ENCODE measurements at places on chromosomes 4 and X.

DNA sequence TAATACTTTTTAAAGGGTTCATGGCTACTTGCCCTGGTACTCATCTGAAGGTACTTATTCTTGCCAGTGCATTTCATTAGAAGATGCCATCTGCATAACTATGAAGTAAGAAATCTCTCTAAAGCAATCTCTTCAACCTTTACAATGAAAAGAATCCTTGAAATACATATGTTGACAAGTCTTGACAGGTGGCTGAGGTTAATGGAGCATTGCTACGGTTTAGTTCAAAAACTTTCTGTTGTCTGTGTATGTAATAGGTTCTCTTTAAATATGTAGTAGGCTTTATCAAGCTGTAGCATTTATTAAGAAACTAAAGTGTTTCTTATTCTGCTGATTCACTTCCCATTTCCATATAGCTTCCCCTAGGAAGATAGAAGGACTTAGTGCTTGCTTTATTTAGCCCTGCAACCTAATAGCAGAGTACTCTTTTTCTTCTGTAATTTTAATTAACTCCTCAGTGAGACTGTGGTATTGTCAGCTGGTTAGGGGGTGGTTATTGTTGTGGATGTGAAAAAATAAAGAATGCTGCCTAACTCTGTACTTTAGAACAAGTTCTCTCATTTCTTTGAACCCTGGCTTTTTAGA lies 39.3 kb downstream of the SLAIN2 start:
- DNase-seq, result no peak

DNA sequence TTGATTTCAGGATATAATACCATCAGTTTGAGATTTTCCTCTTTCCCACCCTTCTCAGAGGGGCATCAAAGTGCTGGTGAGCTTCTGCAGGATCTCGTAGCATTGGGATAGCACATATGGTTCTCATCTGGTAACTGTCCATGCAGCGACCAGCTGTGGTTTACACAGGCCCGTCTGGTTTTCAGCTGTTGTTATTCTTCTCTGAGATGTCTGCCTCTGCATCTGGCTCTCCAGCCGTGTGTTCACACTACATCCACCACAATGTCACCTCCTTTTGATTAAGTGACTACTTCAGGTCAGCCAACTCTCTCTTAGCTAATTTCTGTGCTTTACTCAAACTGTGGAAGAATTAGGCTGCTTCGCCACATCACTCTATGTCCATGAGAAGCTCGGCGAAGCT lies 676.7 kb upstream of the TENM3 start:
- peak; percentile 10 for DNase-seq

GRCh38 chr4:42398171-42398870 lies 1.0 kb downstream of the SHISA3 start:
- no peak for DNase-seq

DNA sequence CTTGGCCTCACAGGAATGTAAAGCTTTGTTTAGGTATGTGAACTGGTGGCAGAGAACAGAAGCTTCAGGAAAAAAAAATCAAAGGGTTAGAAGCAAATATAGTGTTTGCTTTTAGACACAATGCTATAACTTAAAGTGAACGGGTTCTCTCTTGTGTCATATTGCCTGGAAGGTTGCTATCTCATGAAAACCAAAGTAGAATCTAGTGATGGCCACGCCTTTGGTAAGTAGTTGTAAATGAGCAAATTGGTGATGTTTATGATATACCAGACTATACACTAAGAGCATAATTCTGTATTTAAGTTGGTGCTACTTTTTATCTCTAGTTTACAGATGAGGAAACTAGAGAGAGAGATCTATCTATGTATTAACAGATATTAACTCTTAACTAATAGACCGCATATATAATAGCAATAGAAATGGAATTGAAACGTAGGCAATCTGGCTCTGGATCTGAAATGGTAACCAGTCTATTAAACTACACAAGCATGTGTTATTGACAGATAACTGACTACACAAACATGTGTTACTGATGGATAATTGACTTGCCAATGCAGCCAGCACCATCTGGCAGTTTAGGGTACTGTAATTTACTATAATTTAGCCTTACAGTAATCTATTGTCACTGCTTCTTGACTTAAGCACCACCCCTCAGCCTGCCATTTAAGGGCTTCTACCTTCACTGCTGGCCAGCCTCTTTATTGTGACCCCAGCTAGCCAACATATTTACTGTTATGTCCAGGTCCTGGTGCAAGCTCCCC lies 40.8 kb downstream of the HCCS start:
- no peak for DNase-seq

DNA sequence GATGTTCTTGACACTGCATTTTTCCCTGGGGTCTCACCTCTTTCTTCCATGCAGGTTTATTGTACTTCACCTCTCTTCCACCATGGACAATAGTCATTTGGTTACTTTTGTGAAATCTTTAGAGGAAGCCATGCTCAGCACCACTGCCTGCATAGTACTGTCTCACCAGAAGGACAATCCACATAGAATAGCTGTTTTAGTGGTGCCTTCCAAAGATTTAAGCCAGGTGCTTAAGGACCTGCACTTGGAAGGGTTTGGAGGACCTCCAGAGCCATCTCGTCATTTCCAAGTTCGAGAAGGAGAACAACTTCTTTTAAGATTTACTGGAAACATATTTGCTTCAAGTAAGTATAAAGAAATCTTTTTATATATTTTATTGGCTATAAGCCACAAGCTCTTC lies 26.7 kb downstream of the DTHD1 start:
- no peak for DNase-seq

DNA sequence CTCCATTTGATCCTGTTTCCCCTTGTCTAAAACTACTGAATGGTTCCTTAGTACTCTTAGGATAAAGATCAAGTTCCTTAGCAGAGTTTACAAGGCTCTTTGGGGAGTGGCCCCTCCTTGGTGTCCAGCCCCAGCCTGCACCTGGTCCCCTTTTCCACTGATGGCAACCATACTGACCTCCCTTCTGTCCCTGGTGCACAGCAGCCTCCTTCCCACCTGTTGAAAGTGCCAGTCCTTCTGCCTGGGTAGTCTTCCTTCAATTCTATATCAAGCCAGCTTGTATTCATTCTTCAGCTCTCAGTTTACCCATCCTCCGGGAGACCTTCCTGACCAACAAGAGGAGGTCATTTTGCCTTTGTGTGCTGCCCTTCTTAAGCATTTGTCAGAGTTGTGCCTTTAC lies 30.4 kb upstream of the NMU start:
- DNase-seq, result no peak

DNA sequence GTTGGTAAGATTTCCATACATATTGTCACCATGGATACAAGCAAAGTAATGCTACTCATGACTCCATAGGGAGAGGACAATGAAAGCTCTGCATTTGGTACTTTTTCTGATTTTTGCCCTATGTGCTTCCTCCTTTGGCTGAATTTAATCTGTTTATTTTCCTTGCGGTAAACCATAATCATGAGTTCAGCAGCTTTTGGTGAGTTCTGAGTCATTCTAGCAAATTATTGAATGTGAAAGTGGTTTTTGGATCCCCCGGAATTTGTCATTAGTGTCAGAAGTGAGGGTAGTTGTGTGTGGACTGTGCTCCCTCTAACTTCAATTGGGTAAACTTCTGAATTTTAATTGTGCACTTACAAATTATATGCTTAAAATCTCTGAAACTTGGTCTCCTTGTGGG lies 170.3 kb downstream of the MOSPD2 start:
- DNase-seq, result no peak

GRCh38 chr4:107442538-107443111 lies 277.4 kb downstream of the PAPSS1 start:
- DNase-seq, result no peak

GRCh38 chrX:49198540-49199314 lies 1.3 kb downstream of the SYP start:
- no peak for DNase-seq

DNA sequence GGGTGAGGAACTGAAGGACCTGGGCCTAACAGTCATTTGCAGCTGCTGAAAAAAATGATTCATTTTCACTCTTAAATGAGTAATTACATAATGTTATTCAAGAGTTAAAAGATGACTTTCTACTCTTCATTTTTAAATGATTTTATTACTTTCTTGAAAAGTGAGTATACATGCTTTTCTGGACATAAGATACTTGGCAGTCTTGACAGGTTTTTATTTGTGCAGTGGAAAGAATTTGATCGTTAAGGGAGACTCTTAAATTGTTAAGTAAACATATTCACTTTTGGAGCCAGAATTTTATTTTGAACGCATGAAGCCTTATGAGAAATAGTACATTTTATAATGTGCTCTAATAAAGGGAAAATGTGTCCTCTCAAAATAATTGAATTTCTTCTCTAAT lies 245.7 kb downstream of the TENM3 start:
- DNase-seq, result no peak

DNA sequence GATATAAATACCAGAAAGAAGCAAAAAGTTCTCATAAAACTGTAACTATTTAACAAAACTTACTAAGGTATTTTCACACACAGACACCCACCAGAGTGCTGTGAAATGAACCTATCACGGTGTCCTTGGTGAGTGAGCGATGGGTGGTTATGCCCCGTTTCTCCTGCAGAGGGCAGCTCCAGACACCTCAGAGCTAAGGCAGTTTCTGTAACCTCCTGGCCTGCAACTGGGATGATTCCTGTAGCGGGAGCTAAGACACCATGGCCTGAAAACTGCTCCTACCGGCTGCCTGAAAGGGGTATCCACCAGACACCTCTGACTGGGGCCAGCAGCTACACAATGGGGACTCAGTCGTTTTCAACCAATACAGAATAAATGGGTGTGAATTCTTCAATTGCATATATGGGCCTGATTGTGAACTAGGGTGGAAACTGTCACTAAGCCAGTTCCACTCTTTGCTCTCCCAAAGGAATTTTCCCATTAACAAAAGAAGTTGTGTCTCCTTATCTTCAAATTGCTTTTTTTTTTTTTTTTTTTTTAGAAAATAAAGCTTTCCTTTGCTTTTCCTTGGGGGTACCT lies 2375.8 kb upstream of the TENM3 start:
- DNase-seq, result no peak

GRCh38 chr4:163237856-163238255 lies 71.2 kb upstream of the NAF1 start:
- no peak for DNase-seq

DNA sequence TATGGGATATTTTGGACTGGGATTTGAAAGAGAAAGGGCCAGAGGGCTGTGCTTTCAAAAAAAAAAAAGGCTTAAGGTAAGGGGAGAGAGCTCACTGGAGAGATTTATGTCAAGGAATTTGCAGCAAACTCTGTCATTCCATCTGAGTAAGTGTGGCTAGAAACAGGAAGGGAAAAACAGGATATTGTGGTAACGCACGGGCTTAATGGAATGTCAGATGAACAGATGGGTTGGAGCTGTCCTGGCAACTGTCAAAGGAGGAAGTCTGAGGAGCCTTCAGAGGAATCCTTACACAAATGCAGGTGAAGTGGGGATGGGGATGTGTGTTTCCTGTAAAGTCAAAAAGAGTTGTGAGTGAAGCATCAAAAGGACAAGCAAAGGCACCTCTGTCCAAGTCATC lies 15.1 kb upstream of the NKX3-2 start:
- peak; percentile 44 for DNase-seq

DNA sequence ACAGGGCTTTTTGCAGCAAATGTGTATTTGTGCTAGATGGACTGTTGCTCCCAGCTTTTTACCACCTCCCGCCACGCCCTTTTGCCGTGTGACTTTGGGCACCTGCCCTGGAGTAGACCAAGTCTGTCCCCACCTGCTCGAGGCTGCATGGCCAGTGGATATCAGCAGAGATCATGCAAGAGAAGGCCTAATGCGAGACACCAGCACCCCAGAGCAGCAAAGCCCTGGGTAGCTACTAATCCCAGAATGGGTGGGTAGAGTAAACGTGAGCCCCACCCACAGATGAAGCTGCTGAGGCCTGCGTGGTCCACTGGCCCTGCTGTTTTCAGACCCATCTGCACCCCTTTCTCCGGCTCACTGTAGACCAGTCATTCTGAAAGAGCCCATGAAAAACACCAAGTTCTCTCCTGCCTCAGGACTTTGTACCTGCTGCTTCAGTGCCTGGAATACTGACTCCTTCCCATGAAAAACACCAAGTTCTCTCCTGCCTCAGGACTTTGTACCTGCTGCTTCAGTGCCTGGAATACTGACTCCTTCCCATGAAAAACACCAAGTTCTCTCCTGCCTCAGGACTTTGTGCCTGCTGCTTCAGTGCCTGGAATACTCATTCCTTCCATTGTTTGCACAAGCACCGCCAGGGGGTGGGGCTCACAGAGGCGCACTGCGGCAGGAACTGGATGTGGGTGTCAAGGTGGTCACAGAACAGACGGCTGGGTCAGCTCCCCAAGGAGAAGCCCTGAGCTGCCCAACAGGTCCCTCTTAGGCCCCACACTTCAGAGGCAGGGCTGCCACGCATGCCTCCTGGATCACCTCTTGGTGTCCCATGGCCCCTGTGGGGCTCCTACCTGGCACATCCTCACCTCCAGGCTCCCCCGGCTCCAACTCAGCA lies 5.1 kb upstream of the TNIP2 start:
- DNase-seq, result no peak

DNA sequence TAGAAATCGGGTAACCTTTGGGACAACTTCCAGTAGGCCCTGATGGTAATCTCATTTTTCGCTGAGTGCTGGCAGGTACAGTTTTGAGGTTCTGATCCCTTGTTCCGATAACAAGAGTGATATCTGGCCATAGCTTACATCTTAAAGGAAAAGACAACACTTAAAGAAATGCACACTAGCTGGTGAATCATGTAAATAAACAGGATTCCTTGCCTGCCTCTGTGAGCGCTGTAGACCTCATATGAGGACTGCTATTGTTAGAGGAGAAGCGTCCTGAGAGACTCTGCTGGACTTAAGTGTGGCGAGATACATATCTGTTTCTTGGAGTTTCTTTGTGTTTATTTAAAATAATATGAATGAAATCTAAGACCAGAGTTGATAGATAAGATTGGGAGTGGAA lies 149.3 kb upstream of the SLC4A4 start:
- DNase-seq, result no peak

DNA sequence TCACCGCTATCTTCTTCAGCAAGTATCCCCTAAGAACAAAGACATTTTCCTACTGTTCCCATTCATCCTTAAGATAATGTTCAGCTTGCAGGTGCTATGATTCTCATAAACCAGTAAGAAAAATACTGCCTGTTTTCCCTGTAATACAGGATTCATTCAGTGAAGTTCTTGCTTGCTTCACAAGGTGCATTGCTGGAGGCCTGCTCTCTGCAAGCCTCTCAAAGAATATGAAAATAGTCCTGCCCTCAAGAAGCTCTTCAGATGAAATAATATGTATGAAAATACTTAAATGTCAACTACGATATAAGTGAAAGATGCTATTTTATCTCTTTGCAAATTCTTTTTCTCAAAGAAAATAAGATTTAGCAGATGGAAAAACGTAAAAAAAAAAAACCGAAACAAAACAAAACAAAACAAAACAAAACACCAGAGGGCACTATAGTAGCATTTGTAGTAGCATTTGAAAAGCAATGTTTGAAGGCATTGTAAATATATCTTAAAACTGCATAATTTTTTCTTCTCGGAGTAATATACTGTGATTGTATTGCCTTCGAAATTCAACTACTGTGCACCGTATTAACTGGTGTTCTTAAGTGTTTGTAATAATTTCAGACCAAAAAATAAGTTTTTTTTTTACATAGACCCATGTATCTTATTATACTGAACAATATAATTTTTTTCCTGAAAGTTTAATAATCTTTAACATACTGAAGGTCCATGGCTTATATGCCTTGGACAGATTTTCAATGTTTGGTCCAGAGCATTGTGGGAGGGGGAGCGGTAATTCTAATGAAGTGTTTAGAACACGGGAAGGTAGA lies 26.0 kb downstream of the ADH4 start:
- no peak for DNase-seq

Measured in AG04449 (cell line).